ENCODE measurements at places on chromosomes 11 and 22. TPM values are rescaled to one million over a fixed set of nuclear protein-coding genes. Genes with fewer than 3 reads are reported as not detected.

Gene RAG2
- total RNA-seq: not detected

Gene KCNE3
- 3.8 TPM for total RNA-seq

Gene PLAAT3
- 261 TPM for total RNA-seq

DNA sequence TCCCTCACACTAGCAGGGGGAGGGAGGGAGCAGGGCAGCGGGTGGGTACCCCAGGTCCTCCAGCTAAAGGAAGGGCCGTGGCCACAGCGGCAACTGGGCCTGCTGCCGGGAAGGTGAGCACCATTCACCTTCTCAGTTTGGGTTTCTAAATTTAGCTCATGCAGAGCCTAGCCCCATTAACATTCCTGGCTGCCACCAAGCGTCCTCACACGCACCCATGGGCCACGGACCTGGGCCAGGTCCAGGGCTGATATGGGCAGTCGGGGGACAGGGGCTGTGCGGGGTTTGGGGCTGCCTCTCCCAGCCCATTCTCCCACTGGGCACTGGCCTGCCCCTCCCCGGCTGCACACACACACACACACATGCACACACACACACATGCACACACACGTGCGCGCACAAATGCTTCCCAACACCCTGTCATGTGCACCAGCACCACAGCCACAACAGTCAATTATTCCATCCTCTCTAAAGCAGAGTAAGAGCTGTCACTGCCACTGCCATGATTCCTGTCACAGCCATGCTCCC lies 28.7 kb downstream of the SYT7 start:
- no peak for DNase-seq

DNA sequence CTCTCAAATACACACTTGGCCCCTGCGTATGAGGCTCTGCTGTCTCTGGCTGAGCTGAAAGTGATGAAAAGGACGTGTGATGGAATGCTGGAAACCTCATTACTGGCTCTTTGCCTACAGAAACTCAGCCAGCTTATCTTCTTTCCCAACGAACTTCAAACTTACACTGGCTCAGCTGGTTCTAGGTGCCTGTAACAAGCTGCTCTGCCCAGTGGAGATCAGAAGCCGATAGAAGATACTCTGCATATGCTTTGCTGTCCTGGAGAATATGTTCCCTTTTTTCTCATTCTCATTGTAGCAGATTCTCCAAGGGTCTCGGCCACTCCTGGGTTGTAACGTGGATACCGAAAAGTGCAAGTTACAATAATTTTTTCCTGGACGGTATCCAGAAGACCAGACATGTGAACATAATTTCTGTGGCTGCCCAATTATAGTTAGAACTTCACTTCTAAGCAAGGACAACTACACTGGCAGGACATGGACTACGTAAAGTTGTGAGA lies 405.3 kb upstream of the CCDC90B start:
- DNase-seq: no peak

- DNase-seq: no peak
These were observed 17.7 kb upstream of the OLFML1 start for GRCh38 chr11:7467652-7468051.

DNA sequence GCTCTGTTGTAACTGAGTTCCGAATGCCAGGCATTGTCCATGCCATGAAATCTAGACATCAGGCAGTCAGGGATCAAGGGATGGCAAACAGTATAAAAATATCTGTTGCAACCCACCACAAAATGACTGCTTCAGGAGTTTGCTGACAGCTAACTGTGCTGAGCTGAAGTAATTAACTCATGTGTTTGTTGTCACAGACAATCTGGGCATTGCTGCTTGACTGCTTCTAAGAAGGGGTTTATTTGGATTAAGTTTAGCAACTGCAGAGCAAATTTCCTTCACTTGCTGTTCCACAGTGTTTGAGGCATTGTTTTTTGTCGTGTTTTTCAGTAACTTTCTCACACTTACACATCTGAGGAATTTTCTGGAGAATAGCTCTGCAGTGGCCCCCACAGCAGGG lies 30.4 kb downstream of the BSX start:
- DNase-seq: no peak

DNA sequence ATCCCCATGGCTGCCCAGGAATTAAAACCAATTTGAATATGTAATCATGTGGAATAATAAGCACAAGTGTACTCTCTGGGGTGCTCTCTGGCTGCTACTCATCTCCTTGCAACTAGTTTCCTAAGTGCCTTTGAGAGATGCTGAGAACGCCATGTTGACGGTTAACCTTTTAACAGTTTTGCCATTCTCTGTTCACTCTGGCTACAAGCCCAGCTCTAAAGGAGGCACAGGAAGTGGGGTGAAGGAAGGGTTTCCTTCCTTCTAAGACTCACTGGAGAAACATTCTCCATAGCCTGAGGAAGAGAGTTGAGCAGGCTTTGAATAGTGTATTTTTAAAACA lies 122.0 kb upstream of the ZC3H12C start:
- no peak for DNase-seq

DNA sequence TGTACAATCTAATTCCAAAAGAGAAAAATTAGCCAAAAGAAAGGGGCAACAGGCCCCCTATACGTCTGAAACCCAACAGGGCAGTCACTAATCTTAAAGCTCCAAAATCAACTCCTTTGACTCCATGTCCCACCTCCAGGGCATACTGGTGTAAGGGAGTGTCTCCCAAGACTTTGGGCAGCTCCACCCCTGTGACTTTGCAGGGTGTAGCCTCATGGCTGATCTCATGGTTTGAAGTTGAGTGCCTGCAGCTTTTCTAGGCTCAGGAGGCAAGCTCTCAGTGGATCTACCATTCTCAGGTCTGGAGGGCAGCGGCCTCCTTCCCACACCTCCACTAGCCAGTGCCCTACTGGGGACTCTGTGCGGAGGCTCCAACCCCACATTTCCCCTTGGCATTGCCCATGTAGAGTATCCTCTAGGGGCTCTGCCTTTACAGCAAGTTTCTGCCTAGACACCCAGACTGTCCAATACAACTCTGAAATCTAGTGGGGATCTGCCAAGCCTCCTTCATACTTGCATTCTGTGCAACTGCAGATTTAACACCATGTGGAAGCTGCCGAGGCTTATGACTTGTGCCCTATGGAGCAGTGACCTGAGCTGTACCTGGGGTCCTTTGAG lies 94.5 kb downstream of the TRIM29 start:
- DNase-seq: no peak

DNA sequence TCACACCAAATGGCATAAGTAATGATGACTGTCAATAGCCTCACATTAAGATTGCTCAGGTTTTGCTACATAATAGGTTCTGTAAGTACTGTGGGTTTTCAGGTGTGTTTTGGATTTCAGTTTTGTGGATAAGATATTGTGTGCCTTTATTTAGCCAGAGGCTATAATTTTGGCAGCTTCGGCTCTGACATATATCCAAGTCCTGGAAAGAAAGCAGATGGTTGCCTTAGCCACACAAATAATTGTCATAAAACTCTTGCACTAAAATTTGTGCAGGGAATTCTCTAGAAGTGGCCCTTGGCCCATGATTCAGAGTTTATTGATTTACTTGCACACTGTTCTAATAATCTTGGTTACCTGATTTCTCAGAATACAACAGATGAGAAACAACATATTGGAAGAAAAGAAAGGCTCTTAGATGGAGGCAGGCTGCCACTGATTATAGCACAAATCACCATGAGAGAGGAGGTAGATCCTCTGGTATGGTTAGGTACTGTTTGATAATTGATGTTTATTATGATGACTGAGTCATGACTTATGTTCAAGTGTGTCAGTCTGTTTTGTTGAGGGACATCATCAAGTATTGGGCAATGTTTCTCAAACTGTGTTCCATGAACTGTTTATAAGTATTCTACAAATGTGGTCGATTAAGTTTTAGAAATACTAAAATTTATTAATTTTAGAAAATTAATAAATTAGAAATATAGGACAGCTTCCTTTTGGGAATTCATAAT lies 9.6 kb downstream of the REXO2 start:
- no peak for DNase-seq

DNA sequence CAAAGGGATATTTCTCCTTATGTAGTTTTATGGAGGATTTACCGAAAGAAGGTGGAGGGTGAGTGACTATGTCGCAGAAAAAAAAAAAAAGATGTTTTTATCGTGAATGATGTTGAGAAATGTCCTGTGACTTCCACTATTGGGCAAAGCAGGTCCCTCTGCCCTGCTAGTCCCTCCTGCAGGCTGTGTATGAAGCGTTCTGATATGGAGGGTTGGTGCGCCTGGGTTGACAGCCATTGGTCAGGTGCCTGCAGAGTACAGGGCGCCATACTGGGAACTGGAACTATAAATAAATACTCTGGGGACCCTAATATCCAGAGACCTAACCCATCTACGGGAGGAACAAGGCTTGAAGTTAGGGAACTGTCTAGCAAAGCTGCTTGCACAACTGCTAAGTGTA lies 1.5 kb downstream of the IL17RA start:
- no peak for DNase-seq

DNA sequence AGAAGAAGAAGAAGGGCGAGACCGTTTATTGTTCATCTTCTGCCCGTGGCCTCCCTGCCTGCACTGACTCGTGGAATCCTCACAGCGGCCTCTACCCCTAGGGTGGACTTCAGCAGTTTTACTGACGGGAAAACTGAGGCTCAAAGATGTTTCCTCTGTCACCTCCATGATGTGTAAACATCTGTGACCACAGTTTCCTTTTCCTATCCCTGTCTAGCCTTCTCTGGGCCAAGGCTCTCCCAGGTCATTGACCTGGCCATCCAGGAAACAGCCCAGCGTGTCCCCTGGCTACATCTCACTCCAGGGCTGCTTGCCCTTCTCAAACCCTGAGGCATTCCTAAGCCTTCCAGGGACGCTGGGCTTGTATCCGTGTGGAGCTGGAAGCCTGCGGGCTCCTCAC lies 49.0 kb upstream of the GCAT start:
- DNase-seq: no peak

DNA sequence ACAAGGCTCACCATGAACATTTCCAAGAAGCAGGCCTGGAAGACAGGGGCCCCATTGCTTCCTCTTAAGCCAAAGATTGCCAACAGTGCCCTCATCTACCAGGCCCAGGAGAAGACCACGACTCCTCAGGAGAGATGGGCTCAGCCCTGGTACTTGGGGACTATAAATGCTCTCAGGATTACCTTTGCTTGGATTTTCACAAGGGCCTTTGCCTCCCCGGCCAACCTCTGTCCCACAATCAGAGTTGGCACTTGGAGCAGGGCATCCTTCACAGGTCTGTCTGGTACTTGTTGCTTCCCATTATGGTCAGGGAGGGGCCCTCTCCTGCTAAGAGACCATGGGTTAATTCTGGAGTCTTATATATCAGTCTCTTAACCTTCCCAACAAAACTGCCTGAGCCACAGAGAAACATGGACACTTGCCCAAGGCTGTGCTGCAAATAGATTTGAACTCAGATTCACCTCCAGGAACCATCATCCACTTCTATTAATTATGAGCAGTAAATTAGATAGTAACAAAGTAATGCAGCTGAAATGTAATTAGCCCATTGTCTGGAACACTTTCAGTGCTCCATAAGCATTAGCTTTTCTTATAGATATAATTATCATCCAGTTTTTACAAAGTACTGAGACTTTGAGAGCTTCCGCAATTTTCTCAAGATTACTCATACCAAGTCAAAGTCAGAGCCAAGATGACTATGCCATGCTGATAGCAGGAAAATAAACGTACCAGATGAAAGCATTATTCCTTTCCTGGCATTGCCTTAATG lies 33.5 kb downstream of the POU2AF3 start:
- no peak for DNase-seq

DNA sequence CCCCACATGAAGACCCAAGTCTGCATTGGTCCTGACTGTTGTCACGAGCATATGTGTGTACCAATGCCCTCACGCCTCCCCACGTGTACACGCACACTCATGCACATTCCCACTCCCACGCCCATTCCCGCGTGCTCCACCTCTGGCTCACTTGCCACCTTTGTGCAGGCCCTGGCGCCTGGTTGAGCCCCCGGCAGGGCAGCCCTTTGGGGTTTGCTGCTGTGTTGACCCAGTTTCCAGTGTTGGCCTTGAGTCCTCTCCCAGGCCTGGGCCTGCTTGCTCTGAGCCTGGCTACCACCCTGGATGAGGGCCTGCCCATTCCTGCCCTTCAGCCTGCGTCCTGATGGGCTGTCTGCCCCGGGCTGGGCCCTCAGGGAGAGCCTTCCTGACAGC lies 18.2 kb downstream of the PVALB start:
- no peak for DNase-seq

- DNase-seq: no peak
These were observed 41.0 kb downstream of the KDM2A start for GRCh38 chr11:67160045-67160444.

GRCh38 chr11:112265659-112266409 lies 5.2 kb upstream of the PLET1 start:
- no peak for DNase-seq

- peak; percentile 38 for DNase-seq
These were observed 25.7 kb upstream of the SCGB1A1 start for GRCh38 chr11:62393061-62393611.

- DNase-seq: no peak
These were observed 83.3 kb upstream of the PRDM11 start for GRCh38 chr11:45062974-45063635.

GRCh38 chr11:32290783-32291182 lies 144.6 kb downstream of the WT1 start:
- no peak for DNase-seq

DNA sequence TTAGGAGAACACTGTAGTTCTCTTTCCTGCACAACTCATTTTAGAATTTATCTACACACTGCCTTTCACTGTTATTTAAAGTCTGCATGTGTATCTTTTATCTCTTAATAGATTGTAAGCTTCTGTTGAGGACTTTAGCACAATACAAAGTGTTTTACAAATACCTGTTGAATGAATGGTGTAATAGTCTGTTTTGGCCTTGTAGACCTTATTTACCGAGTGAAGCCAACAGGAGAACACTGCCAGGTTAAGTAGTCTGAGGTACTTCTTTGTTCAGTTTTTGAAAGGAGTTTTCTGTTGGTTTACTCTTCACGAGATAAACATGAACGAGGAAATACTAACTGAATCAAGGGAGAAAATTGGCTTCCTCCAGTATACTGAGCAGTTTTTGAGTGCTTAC lies 31.0 kb downstream of the SIK2 start:
- no peak for DNase-seq

DNA sequence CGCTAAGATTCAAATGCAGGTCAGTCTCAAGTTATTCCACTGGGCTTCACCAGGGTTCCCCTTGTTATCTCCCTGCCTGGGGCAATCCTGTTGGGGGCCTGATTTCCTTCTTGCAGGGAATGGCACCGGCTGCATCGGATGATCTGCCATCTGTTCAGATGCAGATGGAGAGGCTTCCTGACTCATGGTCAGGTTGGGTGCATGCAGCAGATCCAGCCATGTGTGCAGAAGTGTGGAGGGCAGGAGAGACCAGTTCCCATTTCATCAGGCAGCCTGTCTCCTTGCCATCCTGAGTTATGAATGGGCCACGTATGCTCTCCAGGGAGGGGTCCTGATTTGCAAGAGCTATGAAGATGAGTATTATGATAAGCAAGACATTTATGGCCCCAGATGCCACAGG lies 161.2 kb upstream of the PLET1 start:
- no peak for DNase-seq

- DNase-seq: no peak
These were observed 207.0 kb downstream of the TBC1D22A start for GRCh38 chr22:46969491-46969890.

GRCh38 chr22:36102995-36103394 lies 57.6 kb downstream of the APOL3 start:
- DNase-seq: no peak

- no peak for DNase-seq
These were observed 46.5 kb upstream of the CCND1 start for GRCh38 chr11:69594481-69594880.

Data from Calu3 (cell line).